NCI-H524 (cell line): ENCODE measurements at places on chromosomes 16 and 17.
A peak's percentile ranks its signal among the peaks of the same experiment; 100 is the strongest.

DNA sequence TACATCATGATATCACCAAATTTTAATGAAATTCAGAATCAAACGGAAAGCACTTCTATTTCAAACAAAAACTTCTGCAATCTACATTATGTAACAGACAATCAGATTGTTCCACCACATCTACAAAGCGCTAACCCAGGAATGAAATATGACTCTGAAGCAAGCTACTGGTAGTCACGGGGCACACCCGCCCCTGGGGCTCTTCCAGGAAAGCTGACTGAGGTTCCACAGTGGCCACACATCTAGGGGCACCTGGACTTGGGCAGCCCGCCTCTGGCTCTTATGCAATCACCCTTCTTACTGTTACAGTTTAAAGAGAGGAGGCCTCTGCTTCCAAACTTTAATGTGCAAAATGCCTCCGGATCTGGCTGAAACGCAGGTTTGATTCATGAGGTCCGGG, 27.5 kb downstream of the ZCCHC14 start:
- no peak for DNase-seq

DNA sequence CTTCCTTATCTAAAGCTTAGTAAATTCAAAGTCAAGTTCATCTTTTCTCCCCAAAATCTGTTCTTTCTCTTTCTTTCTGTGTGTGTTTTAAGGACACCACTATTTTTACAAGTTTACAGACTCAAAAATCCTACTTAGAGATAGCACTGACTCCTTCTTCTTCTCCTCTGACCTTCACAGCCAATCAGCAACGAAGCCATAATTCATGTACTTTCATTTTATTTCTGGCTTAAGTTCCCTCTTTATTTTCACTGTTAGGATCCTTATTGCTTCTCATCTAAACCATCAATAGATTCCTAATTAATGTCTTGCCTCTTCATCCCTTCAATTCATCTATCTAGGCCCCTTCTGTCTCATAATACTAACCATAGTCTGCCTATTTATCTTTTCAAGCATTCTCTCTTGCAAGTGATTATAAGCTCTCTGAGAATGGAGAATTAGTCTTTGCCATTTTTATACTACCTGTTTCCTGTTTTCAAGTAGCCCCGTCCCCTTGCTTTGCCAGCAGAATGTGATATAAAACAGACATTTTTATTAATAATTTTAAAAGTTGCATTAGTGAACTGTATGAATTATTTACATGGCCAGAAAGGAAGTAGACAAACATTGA, 27.0 kb downstream of the CDC27 start:
- no peak for DNase-seq

DNA sequence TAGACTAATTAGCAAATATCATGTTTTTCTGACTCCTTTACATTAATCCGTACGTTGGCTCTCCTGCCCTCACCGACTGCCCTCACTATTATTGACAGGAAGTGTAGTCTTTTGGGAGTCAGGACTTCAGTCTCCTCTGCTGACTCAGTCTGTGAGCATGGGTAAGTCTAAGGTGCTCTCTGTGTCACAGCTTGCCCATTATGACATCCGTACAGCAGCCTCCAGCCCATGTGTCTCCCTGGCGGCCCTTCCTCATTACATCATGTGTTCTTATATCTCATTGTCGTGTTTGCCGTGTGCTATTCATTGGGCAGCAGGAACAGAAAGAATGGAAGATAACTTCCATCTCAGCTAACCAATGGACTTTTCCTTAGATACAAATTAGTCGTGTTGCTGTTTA, 77.5 kb downstream of the MRTFB start:
- no peak for DNase-seq

DNA sequence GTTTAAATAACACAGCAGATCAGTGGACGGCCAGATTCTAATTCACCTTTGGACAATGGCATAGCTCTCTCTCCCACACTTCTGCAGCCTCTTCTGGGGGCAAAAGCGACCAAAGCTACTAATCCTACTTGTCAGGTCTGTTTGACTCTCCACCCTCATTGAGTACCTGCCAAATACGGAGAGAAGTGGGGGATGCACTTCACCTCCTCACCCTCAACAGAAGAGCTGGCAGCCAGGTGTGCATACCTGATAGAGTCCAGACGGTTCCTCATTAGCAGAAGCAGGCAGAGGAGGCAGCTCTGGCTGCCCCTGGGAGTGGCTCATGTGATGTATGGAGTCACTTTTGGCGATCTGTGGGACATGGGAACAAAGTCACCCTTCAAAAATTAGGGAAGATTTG, 4.9 kb downstream of the DNAH3 start:
- DNase-seq = no peak

- no peak for DNase-seq
Observed at GRCh38 chr17:199191-199604, 17.7 kb upstream of the DOC2B start.

- no peak for DNase-seq
Observed at GRCh38 chr17:78763561-78763960, 18.5 kb downstream of the CYTH1 start.

DNA sequence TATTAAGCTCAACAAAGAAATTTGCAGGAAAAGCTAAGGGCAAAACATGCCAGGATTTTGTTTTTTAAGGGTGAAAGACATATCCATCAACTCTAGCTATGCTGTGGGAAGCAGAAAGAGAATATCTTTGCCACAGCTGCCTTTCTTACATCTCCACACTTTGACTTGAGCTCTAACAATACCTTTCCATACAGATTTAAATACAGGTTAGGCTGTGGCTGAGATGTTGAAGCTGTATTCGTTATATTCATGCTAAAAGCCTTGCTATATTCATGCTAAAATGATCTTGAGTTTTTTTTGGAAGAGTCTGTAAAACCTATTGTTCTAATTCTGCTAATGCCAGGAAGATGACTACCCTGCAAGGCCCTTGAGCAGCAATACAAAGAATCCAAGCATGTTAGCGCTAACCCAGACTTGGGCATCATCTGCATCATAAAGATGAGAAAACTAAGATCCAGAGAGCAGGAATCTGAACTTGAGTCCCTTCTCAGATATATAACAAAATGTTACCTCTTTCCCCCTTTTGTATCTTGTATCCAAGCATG, 204.8 kb upstream of the C17orf78 start:
- no peak for DNase-seq

DNA sequence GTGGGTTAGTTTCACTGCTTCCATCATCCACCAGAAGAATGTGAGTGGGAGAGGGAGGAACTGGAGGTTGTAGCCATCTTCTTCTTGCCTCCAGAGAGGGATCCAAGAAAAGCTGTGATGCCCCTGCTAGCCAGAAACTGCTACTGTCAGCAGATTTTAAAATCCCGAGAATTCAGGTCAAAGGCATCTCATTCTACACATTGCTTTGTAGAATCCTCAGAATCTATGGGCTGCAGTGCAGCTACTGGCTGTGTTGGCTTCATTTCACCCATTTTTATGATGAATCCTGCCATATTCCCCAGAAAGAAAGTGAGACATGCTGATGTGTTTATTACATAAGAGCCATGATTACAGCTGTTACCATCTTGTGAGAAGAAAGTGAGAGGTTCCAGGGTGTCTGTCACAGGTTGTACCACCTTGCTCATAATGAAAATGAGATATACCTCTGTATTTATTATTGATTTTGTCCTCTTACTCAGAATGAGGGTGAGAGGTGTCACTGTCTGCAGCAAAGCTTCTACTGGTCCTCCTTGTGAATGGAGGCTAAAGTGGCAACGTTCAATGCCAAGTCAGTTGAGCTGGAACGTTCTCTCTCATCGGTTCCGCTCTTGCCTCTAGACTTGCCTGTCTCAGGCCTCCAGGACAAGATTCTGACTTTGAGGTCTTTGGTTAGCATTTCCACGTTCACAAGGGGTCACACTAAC, 50.1 kb upstream of the MYH10 start:
- DNase-seq = no peak

GRCh38 chr17:44911133-44912001, 3.9 kb downstream of the GFAP start:
- DNase-seq = peak; percentile 79

DNA sequence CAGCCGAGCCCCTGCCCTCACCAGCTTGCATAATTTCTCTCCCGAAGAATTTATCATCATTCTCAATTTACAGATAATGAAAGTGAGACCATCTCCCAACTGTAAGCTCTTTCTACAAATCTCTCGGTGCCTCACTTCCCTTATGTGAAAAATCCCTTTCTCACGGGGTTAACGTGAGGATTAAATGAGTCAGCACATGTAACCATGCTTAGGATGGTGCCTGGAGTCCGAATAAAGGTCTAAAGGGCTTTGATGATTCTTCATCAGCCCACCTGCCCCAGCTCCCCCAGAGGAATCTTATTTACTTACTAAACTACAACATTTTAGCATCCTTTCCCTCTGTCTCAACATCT, 24.8 kb upstream of the PIK3R6 start:
- no peak for DNase-seq

DNA sequence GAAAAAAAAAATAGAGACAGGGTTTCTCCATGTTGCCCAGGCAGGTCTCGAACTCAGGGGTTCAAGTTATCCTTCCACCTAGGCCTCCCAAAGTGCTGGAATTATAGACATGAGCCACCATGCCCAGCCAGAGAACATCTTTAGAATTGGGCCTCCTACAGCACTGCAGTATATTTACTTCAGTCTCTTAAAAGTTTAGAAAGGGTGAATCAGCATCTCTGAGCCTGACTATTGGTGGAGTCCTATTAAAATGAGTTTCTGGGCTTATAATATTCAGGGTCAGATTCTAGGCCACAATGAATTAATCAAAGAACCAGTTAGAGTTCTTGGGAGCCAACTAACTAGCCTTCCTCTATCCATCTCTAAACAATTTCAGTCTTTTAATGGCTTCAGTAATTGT, 22.8 kb downstream of the TADA2A start:
- no peak for DNase-seq

DNA sequence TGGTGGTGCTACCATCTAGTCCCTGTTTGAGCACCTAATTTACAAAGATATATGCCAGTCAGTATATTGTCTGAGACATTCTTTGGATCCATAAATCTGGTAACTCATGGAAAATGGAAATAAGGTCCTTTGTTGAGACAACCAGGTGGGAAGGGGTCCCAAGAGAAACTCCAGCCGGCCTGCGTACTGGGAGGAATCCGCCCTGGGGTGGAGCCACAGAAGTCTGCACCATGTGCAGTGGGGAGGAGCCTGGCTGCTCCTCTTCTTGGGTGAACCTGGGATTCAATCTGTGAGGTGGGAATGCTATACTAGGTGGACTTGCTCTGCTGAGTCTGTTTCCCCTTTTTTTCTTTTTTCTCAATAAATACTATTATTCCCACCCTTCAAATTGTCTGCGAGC, 339.2 kb upstream of the TNRC6C start:
- DNase-seq = no peak

- DNase-seq = peak; percentile 79
Observed at GRCh38 chr16:57372372-57373116, at the start of gene CX3CL1. Gene CX3CL1 (plus strand): TSS chr16:57372490. CDS start chr16:57372569, 79 bp downstream.

- DNase-seq = no peak
Observed at GRCh38 chr16:71637398-71637797, 11.4 kb downstream of the MARVELD3 start.

DNA sequence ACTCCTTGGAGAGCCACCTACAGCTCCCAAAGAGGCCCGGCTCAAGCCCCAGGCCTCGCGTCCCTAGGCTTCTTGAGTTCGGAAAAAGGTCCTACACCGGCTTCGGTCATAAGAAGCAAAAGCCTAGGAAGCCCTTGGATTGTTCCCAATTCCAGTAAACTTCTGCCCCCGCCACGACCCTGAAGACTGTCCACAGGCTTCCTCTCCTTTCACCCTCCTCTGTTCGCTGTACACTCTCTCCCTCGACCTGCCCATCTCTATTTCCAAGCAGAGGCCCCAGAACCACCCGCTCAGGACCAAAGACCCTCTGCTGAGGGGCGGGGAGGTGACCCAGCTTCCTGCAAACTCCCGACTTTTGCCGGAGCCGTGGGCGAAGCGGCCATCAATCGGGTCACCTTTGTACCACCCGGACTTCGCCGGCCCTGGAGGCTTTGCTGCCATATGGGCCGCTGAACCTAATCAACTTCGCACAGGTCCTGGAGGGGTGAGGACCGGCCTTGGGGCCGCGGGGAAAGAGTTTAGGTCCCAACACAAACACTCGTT, 2.7 kb downstream of the HOXB2 start:
- no peak for DNase-seq

DNA sequence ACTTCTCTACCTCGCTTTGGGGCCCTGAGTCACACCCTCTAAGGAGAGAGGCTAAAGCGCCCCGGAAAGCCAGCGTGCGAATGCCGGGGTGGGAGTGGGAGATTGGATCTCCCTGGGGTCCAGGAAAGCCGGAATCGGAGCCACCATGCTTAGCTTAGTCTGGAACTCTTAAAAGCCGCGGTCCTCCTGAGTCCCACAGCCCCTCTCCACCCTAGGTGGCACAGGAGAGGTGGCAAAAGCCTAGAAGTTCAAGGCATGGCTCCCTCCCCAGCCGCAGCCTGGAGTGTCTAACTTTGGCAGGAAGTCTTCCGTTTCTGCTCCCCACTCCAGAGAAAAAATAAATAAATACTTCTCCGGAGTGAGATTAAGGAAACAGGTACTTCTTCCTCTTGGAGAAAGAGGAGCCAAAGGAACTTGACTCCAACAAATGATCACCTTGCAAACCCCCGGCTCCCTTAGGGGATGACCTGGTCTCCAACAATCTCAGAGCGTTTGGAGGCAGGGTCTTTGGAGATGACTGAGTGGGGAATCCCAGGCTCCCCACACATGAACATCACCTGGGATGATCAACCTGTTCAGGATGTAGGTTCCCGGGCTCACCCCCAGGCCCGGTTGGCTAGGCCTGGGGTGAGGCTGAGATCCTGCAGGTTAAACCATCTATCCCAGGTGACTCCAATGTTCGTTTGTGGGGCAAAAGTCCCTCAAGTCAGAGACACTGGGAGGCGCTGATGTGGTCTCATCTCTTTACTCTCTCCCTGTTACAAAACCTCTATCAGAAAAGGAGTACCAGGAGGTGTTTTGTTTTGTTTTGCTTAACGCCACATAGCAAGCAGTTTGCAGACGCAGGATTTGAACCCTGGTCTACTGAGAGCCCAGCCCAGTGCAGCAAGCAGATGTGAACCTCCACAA, 2.9 kb downstream of the CIITA start:
- no peak for DNase-seq

GRCh38 chr16:54927125-54928015, 3.3 kb upstream of the IRX5 start:
- DNase-seq = peak; percentile 61

DNA sequence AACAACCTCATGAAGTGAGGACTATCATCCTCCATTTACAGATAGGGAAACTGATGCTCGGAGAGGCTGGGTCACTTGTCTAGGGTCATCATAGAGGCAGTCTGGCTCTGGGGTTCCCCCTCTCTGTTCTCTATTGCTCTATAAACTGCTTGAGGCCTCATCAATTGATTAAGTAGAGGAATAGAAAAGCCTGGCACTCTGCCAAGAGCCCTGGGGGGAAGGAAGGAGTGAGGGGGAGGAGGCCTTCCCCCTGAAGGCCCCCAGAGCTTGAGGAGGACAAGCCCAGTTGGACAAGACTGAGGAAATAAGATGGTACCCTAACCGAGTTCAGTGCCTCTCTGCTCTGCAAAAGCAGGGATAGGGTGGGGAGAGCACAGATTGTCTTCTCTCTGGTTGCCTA, 21.0 kb downstream of the SDK2 start:
- no peak for DNase-seq
